ENCODE measurements at places on chromosomes 12 and 14.

GRCh38 chr14:52351233-52352060, 37.3 kb downstream of the PTGER2 start:
- peak; percentile 44 for DNase-seq

DNA sequence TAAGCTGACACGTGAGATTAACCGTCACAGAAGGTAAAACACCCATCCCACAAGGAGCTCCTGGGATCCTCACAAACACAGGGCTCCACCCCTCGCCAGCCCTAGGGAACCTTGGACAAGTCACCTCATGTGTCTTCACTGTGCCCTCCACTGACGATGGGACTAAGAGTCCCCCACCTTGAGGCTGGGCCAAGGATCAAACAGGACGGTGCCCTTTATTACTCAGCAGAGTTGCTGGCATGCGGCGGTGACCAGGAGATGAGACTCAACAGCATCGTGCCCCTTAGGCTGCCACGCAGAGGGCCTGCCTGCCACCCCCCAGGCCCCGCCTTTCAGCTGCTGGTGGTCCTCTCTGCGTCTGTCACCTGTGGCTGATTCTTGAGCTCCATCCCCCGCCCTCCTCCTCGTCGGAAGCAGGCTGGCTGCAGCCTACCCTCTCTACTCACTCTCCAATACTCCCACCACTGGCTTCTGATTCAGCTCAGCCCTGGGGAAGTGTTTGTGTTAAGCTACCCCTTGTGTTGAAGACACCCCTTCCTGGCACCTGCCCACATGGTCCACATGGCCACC, 105.2 kb downstream of the DICER1 start:
- DNase-seq = no peak

GRCh38 chr14:106268013-106268727, 741.8 kb downstream of the TMEM121 start:
- no peak for DNase-seq

DNA sequence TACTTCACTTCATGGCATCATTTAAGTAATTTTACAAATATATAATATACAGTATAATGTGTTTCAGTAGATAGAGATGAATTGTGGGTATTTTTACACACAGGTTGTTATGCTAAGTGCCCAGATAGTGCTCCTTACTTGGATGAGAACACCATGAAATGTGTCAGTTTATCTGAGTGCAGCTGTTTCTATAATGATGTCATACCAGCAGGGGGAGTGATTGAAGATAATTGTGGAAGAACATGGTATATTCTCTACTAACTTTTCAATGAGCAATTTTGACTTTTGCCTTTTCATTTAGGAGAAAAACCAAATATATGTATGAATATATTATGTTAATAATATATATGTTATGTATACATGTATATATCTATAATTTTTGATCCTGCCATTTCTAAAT, 221.6 kb downstream of the LRRK2 start:
- no peak for DNase-seq

DNA sequence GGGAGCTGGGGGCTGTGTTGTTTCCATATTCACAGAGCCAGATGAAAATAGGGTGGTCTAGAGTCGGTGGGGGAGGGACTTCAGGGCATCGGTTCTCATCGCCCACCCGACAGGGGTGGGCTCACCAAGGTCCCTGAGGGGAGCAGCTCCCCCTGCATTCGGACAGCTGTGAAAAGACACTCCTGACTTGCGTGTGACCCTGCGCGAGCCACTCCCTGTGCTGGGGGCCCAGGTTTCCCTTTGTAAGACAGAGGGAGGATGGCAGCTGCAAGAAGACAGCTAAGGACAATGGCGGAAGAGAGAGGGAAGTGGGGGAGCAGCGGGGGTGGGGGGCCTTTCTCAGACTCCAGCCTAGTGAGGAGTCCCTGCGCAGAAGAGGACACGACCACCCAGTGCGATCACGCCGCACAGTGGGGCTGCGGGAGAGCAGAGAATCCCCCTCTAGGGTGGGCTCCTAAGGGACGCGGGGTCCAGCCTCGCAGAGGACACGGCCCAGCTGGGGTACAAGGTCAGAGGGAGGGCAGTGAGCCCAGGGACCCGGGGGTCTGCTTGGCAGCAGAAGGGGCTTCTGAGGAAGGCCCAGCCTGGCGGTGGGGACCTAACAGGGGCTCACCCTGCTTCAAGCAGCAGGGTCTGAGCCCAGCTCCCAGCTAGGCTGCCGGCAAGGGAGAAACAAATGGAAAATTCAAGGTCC, 326.9 kb upstream of the DIO3 start:
- peak; percentile 49 for DNase-seq

- no peak for DNase-seq
Measured at GRCh38 chr14:52352061-52352491, 38.0 kb downstream of the PTGER2 start.

- DNase-seq = no peak
Measured at GRCh38 chr12:132595183-132595582, 15.2 kb downstream of the LRCOL1 start.

GRCh38 chr12:113469224-113469948, 2.3 kb downstream of the LHX5 start:
- DNase-seq = no peak

DNA sequence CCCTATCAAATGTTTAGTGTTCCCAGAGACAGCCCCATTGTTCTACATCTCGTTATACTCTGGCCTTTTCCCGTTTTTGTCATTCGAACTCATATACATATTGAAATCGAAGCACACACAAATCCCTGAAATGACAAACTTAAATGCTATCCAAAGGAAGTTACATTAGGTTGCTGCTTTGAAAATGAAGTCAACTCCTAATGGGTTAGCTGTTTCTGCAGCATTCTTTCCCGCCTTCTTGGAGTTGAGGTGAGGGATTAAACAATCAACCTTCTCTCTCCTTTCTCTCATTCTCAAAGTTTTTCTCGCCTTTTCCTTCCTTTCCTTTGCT, 642 bp upstream of the PHC1 start:
- no peak for DNase-seq

- DNase-seq = no peak
Measured at GRCh38 chr12:128794661-128795529, 28.9 kb downstream of the SLC15A4 start.

DNA sequence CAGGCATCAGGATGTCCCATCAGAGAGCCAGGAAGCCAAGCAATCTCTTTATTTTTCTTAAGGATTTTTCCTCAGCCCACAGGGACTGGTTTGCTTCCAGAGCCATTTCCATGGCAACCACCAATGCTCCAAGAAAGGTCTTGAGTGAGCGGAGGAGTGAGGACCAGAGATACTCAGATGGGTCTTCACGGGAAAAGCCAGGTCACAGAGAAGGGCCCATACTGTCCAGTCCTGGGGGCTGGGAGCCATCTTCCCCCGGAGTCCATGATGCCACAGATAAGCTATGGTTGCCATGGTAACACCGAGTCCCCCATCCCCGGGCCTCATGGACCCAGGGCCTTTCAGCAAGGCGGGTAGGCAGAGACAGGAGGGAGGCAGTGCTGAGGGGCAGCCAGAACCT, 28.6 kb downstream of the CMKLR1 start:
- DNase-seq = peak; percentile 61

DNA sequence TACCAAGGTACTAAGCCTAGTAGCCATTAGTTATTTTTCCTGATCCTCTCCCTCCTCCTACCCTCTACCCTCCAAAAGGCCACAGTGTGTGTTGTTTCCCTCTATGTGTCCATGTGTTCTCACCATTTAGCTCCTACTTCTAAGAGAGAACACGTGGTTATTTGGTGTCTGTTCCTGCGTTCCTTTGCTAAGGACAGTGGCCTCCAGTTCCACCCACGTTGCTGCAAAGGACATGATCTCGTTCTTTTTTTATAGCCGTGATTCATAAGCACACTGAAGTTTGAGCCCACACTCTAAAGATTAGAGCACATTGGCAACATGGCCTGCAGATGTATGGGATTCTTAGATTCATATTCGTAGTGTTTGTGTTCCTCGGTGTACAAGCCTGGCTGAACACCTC, 8.1 kb upstream of the STX2 start:
- no peak for DNase-seq

GRCh38 chr12:41189395-41190251, 1.5 kb downstream of the PDZRN4 start:
- DNase-seq = peak; percentile 22

DNA sequence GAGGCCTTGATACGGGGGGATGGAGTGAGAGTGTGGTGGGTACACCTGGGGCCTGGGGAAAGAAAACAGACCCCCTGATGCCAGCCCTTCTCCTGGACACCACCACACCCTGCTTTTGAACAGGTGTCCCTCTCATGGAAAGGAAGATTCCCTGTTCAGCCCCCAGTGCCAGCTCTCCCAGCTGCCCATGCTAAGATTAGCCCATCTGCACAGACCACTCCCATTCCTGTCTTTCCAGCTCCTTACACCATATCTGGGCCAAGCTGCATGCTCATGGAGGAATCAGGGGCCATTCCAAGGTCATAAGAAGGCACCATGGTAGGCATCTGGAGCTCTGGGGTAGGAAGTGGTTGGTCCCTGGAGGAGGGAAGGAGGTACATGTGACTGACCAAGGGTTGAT, 9.6 kb downstream of the NAB2 start:
- no peak for DNase-seq

- peak; percentile 65 for DNase-seq
Measured at GRCh38 chr12:53098354-53098981, 1.0 kb downstream of the IGFBP6 start.

- no peak for DNase-seq
Measured at GRCh38 chr14:69996216-69996615, 117.0 kb downstream of the SMOC1 start.

- DNase-seq = peak; percentile 33
Measured at GRCh38 chr12:75747572-75748021, 236.2 kb upstream of the KRR1 start.

DNA sequence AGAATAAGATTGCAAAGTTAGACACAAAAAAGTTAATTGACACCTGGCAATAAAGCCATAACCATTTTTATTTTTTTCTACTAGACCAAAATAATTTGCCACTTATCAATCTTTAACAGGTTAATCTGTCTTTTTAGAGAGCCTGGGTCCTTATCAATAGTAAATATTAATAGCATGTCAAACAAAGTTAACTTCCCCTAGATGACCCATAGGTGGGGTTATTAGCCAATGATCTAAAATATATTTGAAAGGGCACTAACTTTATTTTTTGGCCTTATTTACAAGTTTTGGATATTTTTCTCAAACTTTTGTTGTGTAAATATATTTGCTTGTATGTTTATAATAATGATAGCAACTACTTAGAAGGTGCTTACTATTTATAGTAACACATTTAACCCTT, 3.9 kb downstream of the ANKRD33 start:
- DNase-seq = no peak

- DNase-seq = no peak
Measured at GRCh38 chr12:38954238-38954873, 49.0 kb upstream of the CPNE8 start.

GRCh38 chr12:123671876-123672275, 963 bp downstream of the TCTN2 start:
- no peak for DNase-seq

- DNase-seq = peak; percentile 50
Measured at GRCh38 chr14:94679937-94680861, 68.0 kb downstream of the SERPINA3 start.

GRCh38 chr12:41932470-41932991, 212.1 kb downstream of the GXYLT1 start:
- peak; percentile 80 for DNase-seq

- no peak for DNase-seq
Measured at GRCh38 chr12:3673981-3674708, 78.8 kb downstream of the CRACR2A start.

- peak; percentile 49 for DNase-seq
Measured at GRCh38 chr12:45543887-45544286, 185.6 kb upstream of the ARID2 start.

- DNase-seq = no peak
Measured at GRCh38 chr12:9388379-9388778, 180.2 kb upstream of the PZP start.

DNA sequence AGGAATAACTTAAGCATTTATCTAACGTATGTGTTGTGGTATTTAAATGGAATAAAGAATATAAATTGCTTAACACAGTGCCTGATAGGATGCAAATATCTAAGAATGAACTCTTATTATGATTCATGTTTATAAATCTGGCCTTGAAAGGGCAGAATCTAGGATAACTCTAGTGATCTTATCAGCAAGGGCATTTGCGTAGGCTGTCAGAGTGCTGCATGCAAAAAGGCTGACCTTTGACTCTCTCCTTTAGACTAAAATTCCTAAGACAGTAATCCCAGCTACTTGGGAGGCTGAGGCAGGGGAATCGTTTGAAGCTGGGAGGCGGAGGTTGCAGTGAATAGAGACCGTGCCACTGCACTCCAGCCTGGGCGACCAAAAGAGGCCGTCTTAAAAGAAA, 31.3 kb upstream of the ANP32D start:
- DNase-seq = no peak

- DNase-seq = peak; percentile 62
Measured at GRCh38 chr12:122003651-122004611, 17.8 kb upstream of the BCL7A start.

DNA sequence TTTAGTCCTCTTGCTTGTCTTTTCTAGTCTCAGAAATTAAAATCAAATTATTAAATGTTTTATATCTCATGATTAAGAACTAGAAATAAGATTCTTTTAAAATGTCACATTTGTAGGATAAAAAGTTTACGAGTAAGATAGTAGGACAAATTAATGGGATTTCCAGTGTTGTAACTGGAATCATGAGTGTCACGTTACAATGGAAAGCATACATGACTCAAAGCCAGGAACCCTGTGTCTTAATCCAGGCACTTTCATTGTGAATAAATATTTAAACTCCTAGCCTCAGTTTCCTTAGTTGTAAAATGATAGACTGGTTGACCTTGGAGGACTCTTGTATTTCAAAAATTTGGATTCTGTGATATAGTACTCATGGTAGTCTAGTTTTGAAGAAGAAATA, 84.9 kb downstream of the MIA2 start:
- no peak for DNase-seq

- DNase-seq = no peak
Measured at GRCh38 chr12:116050275-116050674, 227.2 kb downstream of the MED13L start.

- peak; percentile 76 for DNase-seq
Measured at GRCh38 chr14:75238756-75239455, 39.7 kb upstream of the FOS start.

GRCh38 chr14:95533822-95534221, 1.0 kb upstream of the GLRX5 start:
- no peak for DNase-seq

- DNase-seq = no peak
Measured at GRCh38 chr12:32302218-32303173, 96.9 kb upstream of the FGD4 start.

Data from right hindlimb (tissue), 1 donor.